Cardiac septum (tissue), 1 donor: ENCODE measurements at places on chromosomes 2 and 18. TPM values are rescaled to one million over a fixed set of nuclear protein-coding genes. Genes with fewer than 3 reads are reported as not detected.

- no peak for DNase-seq
These were observed 207.8 kb downstream of the SOCS6 start for GRCh38 chr18:70496353-70497294.

DNA sequence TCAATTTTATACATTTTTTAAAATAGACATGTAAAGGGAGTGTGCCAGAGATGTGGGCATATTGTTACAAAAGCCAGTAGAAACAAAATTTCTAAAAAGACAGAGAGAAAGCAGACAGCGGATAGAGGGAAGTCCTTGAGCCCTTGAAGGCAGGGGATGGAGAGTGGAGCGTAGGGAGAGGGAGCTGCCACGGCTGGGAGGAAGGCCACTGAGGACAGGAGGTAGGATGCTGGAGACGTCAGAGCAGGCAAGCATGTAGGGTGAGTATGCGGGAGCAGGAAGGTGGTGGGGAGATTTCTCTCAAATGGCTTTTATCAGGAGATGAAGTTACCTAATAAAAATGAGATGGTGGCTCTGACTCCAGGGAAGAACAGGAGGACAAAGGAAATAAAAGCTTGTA is 24.0 kb upstream of the NCL start:
- no peak for DNase-seq

The UGT1A3 gene
- not detected for total RNA-seq

GRCh38 chr2:224258059-224258458 is 143.8 kb downstream of the FAM124B start:
- no peak for DNase-seq

DNA sequence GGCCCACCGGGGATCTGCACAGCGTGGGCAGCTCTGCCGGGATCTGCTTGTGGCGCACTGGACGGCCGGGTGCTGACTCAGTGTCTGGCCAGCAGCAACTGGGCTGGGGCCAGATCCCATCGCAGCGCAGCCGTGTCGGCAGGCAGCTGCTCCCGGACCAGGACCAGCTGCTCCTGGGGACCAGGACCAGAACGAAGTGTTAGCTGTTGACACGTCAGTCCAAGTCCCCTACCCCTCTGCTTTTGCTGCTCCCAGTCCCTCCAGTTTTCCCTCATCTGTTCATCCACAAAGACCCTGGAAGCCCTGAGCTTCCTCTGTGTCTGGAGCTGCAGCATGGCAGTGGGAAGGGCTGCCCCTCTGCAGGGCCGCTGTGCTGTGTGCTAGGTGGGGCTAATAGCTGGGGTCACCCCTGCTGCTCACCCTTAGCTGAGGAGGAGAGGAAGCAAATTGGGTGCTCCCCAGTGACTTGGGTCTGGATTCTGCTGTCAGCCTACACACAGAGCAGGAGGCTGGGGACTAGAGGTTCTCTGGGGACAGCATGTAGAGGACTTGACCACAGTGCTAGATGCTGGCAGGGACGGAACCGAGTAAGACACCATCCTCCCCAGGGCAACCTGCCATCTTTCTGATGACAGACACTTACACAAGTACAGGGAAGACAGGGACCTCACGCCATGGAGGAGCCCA is 16.9 kb upstream of the KIF1A start:
- no peak for DNase-seq

The PMAIP1 gene
- total RNA-seq, result 0.35 TPM

DNA sequence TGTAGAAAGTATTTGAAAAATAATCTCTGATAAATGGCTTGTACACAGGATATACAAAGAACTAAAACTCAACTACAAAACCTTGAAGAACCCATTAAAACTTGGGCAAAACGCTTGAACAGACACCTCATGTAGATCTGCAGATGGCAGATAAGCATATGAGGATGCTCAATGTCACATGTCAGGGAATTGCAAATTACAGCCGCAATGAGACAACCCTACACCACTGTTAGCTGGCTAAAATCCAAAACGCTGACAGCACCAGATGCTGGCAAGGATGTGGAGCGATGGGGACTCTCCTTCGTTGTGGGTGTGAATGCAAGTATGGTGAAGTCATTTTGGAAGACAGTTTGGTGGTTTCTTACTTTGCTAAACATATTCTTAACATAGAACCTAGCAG is 53.7 kb downstream of the SNTG2 start:
- DNase-seq, result no peak

- DNase-seq, result no peak
These were observed 16.1 kb downstream of the MBOAT2 start for GRCh38 chr2:8987410-8987809.

DNA sequence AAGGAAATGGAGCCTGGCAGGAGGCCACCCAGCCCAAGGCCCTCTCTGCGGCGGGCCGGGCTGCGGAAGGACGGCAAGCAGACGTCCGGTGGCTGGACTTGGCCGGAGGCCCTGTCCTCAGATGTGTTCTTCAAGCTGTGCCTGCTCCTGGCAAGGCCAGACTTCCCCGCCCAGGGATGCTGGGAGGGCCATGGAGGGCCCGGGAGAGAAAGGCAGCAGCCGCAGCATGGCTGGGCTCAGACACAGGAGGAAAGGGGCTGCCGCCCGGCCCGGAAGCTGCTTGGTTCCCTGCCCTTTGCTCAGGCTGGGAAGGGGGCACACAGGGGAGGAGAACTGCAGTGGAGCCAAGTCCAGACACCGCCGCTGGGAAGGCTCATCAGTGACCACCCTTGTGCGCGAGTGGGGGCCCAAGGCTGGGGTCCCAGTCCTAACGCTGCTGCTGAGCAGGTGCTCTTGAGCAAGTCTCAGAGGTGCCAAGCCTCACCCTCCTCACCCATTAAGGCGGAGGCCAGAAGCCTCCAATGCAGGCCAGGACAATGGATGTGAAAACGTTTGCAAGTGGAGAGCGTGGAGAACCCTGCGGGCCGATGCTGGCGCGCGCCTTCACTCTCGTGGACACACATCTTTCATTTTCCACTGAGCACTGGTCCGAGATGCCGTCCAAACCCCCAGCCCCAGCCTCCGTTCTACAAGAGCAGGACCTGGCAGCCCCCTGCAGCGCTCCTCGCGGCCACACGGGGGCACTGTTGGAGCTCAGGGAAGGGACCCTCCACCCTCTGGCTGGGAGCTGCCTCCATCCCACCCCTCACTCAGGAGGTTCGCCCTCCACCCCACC is 7.9 kb downstream of the CROCC2 start:
- DNase-seq, result peak; percentile 87

GRCh38 chr2:231966886-231967285 is 5.4 kb downstream of the DIS3L2 start:
- no peak for DNase-seq

- DNase-seq, result no peak
These were observed at the start of gene HOXD8 for GRCh38 chr2:176128982-176129796. Gene HOXD8, plus strand, starts transcription at chr2:176129705. Its CDS starts 662 bp downstream, at chr2:176130367.

- no peak for DNase-seq
These were observed 21.8 kb upstream of the DNAJC27 start for GRCh38 chr2:24993406-24994145.

- no peak for DNase-seq
These were observed 259.3 kb downstream of the ZNF407 start for GRCh38 chr18:74856928-74857327.

DNA sequence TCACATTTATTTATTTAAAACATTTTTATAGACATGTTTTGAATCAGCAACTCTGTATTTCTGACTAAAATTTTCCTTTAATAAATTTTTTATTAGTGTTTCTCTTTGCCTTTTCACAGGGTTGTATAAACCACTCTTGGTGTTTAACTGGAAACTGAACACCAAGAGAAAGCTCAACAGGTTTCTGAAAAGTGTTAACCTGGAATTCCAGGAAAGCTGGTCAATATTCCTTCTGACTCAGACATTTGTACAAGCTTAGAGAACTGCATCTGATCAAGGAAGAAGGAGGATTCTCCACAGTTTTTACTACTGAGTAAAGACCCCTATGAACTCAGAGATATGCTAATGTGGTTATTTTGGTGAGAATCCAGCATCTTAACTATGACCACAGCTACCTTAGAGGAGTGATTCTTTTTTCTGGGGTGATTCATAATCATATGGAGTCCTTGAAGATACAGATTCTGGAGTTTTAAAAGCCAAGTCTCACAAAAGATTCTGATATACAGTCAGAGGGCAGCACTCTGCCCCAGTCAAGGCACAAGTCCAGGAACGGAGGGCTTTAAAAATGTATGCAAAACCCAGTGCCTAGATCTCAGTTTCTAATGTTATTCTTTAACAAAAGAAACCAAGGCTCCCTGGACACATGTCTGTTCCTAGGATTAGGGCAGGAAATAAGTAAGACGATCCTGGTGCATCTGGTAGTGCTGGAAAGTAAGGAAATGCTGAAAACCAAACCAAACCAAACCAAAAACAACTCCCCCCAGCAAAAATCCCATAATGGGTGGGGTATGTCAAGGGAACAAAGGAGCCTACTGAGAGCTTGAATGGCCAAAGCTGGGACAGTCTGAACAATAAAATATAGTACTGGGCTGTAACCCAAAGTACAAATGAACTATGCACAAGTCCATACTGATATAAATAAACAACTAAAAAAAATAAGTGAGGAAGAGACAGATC is 85.1 kb upstream of the FZD5 start:
- no peak for DNase-seq

DNA sequence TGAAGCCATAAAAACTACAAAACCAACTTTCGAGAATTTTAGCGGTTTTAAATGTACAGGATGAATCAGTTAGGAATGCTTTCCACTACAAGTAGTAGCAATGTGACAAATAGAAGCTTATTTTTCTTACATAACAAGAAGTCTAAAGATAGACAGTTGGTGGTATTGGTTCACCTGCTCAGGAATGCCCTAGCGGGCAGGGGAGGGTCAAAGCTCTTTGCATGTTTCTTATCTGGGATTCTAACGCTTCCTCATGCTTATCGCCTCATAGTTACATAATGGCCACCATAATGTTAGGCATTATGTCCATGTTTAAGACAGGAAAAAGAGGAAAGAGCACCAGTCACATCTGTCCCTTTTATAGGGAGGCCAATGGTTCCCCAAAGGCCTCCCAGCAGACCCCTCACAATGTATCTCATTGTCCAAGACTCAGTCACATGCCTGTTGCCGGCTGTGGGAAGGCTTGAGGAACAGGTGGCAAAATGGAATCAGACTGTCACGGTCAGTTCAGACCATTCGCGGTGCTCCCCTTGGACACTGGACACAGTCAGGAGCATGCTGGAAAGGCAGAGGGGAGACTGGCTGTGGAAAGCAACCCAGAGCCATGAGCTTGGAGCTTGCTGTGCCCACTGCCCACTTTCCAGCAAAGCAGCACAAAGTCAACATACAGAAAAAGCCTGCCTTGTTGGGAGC is 69.4 kb upstream of the ODC1 start:
- DNase-seq, result peak; percentile 17

DNA sequence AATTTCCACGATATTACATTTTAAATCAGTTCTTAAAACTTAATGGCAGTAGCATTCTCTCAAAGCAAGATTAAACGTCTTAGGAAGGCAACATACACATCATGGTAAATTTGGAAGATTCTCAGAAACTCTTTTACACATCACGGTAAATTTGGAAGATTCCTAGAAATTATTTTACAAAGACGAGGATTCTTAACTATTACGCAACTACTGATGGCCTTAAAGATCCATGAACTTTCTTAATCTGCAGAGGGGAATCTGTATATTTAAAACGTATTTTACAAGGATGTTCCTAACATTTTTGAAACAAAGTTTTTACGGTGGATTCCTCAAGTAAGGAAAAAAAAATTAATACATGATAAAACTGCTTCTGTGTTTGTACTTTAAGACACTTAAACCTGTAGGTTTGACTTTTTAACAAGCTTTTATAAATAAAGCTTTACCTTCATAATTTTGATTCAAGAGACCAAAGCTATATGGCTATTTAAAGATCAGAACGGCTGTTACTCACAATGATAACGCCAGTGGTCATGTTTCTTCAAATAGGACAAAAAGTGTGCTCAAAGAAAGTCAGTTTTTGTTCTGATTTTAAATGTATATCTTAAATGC is 1.7 kb downstream of the ATF2 start:
- DNase-seq, result no peak

DNA sequence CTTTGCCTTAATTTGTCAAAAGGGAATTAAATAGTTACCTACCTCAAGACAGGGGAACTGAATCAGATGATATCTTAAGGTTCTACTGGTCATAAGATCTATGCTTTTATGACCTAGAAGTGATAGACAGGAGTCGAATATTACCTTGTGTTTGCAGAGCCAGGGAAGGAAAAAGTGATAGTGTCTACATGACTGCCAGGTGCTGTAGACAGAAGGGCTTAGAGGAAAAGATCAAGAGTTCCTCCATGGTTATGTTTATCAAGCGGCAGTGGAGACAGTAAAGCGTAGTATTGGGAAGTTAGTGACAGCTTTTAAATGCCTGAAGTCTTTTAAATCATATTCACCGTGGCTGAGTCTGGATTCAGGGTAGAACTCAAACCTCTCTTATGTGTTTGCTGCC is 11.9 kb downstream of the CRIM1 start:
- no peak for DNase-seq

GRCh38 chr2:120943403-120944034 is 207.9 kb downstream of the GLI2 start:
- DNase-seq, result no peak

DNA sequence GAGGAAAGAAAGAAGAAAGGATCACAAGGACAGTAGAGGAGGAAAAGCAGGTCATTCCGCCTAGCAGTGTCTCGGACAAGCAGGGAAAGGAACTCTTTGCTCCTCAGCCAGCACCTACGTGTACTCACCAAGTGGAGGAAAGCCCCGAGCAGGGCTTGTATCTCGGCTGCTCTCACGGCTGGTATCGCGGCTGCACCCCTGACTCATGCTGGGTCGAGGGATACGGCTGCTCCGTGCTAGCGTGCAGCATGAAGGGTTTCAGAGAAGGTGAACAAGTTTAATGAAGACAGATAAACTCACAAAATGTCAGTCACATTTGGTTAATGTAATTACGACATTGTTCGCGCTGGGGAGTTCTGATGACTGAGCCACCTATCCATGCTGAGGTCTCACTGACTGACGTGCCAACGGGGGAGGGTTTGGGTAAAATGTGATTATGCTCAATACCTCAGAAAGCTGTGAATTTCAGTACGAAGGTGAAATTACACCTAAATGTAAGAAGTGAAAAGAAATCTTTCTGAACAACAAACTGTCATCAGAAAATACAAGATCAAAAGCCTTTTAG is 112.1 kb upstream of the RNU4ATAC start:
- no peak for DNase-seq

DNA sequence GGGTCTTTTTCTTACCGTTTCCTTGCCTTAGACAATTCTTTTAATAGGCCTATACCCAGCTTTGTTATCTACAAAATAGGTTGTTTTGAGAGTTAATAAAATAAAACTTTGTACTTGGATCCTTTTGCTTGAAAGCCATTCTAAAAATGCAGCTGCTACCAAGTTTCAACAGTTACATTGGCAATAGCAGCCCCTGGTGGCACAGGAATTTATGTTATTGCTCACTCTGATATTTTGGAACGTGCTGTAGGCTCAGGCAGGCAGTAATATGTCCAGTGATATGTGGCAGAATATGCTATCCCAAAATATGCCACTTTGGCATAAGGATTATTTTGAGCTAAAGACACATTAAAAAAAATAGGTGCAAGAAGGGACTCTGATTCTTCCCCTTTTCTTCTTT is 6.7 kb upstream of the COMMD1 start:
- DNase-seq, result no peak

DNA sequence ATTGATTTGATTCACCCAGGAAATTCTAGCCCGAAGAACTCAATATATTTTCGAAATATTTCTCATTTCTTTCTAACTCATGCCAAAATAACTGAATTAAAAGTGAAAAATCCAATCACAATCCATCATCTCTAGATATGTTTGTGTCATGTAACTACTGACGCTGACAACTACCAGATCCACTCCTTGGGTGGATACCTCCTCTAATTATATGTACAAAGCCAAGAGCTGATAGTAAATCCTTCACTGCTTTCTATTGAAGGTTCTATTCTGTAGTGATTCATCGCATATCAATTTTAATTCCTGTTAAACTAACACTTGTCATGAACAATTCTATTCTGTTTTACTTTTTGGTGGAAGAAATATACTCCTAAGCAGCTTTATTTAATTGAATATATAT is 1056.6 kb upstream of the NXPH2 start:
- no peak for DNase-seq

The NOTO gene
- not detected for total RNA-seq

The ANKRD62 gene
- total RNA-seq, result not detected
